Motor neuron (in vitro differentiated cells): ENCODE measurements at places on chromosomes 6 and 20.

DNA sequence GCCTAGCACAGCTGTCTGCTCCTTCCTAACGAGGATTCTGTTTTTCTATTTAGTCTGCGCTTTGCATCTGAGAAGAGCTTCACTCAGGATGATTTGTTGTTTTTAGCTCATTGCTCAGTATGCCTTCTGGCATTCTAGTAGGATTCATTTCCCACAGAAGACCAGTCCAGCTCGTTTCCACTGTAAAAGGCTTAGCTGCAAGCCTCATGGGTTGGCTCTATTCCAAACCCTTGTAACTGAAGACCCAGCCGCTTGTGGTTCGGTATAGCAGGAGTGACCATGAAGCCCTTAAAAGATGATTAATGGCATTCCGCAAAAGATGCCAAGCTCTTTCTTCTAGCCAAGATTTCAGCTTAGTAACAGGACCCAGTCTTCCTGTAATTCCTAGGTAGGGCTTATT lies 7.2 kb downstream of the ADGRF1 start:
- peak; percentile 90 for ATAC-seq

- no peak for ATAC-seq
These were observed 91.7 kb upstream of the KCNQ5 start for GRCh38 chr6:72530152-72530551.

DNA sequence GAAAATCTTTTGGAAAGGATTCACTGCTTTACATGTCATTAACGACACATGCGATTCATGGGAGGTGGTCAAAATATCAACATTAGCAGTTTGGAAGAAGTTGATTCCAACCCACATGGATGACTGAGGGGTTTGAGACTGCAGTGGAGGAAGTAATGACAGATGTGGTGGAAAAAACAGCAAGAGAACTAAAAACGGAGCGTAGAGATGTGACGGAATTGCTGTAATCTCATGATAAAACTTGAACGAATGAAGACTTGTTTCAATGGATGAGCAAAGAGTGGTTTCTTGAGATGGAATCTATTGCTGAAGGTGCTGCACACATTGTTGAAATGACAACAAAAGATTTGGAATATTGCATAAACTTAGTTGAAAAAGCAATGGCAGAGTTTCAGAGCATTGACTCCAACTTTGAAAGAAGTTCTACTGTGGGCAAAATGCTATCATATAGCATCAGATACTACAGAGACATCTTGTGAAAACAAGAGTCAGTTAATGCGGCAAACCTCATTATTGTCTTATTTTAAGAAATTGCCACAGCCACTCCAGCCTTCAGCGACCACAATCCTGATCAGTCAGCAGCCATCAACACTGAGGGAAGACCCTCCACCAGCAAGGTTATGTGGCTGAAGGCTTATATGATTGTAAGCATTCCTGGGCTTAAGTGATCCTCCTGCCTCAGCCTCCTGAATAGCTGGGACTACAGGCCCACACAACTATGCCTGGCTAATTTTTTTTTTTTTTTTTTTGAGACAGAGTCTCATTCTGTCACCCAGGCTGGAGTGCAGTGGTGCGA lies 19.2 kb downstream of the SRSF3 start:
- ATAC-seq, result no peak

DNA sequence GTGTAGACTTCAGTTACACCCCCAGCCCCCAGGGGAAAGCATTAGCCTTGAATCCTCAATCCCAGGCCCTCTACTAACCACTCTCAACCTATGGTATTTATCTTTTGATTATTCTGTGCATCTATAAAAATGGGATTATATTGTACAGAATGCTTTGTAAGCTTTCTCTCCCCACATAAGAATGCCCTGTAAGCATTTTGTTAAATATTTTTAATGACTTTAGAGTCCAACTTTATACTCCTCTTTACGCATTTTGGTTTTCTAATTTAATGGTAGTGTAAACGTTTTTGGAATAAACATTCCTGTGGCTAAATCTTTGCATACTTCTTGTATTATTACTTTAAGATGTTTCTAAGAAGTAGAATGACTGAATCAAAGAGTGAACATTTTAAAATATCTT lies 35.4 kb downstream of the FBXO9 start:
- no peak for ATAC-seq

DNA sequence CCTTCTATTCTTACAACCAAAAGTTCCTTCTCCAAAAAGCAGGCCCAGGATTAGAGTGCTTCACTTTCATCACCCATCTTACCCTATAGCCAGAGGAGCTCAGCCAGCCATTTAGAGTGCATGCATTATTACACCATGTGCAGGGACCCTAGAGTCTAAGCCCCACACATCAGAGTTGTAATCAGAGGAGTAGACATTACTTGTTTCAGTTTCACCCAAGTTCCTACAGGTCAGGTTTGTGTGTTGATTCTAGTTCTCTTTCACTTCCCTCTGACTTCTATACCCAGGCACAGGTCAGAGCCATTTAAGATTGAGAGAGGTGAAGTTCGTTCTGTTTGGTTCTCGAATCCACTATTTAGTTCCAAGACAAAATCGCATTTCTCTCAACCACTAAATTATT lies 16.3 kb upstream of the ARFGEF3 start:
- no peak for ATAC-seq

DNA sequence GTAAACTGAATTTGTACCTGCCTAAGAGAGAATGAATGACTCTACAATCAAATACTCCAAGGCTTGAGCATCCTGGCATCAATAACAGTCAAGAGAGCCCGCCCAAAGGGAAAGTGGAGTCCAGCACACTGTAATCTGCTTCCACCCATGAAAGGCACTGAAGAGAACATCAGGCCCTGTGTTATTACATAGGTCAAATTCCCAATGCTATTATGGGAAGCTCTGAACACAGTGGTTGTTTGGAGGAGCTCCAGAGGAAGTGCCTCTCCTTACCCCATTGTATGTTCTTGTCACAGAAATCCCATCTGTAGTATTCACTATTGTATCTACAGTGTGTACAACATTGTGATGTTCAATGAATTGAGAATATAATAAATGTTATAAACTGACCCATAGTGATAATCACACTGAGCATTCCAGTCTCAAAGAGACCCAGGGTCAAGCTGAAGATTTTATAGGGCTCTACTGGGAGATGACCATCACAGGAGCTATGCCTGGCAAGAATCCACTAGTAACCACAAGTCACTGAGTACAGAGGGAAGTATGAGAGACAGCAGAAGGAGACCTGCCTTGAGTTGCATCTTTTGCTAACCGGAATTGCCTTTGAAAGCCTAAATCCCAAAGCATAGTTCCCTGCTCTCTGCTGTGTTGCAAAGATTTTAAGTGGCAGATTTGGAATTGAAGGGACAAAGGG lies 446.7 kb downstream of the GJA1 start:
- no peak for ATAC-seq

GRCh38 chr6:75429061-75429703 lies 64.4 kb downstream of the FILIP1 start:
- ATAC-seq, result no peak

- peak; percentile 4 for ATAC-seq
These were observed 105.6 kb upstream of the CLDN20 start for GRCh38 chr6:155158030-155158843.

- ATAC-seq, result peak; percentile 98
These were observed 5.6 kb upstream of the ADGRF1 start for GRCh38 chr6:47047479-47048407.

GRCh38 chr20:10675450-10675848 lies 1.6 kb upstream of the JAG1 start:
- ATAC-seq, result no peak

DNA sequence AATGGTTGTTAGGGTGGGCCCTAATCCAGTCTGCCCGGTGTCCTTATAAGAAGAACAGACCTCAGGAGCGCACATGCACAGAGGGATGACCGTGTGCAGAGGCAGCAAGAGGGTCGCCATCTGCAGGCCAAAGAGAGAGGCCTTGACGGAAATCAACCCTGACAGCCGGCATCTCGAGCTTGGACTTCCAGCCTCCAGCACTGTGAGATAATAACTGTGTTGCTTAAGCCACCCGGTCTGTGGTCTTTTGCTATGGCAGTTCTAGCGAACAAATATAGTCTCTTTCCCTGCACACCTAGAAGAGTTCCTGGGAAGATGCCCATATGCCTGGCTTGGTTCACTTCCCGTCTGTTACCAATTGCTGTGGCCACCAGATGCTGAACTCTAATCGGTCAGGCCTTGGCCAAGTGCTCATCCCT lies 35.3 kb upstream of the PTGIS start:
- peak; percentile 53 for ATAC-seq

- ATAC-seq, result no peak
These were observed 76.9 kb downstream of the NCOA3 start for GRCh38 chr20:47578543-47578942.

DNA sequence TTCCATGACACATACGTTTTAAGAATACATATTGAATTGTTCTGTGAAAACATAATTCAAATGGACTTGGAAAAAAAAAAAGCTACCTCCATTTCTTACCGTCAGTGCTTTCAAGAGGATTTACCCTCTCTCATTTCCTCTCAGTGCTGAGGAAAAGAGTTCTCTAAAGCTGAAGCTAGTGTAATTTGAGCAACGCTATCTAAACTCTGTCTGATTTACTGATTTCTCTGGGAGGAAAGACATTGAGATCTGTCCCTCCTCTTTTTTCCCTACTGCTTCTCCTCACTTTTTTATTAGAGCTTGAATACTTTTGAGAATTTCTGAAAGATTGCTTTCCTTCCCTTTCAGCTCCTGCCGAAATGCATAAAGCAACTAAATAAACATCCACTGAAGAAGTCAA lies 41.2 kb upstream of the GRIK2 start:
- ATAC-seq, result no peak

DNA sequence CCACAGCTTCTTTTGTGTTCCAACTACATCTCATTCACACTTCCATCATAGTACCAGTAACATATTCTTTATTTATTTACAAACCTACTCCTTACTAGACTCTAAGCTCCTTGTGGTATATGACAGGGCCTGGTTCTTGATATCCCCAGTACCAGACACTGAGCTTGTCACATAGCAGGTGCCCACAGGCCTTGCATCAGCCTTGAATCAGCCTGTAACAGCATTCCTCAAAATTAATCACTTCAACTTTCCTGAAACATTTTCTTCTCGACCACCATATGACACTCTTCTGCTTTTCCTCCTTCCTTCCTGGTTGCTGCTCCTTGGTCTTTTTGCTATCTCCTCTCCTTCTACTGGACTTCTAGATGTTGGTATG lies 24.7 kb upstream of the SRPK1 start:
- ATAC-seq, result no peak

DNA sequence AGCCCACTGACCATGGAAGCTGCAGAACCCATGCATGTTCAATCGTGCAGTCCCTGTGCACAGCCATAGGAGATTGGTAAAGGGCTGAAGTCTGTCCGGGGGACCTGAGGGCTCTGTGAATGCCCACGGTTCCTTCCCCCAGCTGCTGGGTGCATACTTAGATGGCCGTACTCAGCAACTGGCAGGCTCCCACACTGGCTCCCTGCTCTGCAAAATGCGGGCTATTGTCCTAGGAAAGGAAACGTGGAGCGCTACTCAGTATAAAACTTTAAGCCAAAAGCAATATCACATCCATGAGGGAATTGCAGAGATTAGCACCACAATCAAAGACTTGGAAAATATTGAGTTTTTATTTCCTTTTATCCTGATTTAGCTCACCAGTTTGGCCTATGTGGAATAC lies 202.0 kb downstream of the WDR27 start:
- no peak for ATAC-seq

DNA sequence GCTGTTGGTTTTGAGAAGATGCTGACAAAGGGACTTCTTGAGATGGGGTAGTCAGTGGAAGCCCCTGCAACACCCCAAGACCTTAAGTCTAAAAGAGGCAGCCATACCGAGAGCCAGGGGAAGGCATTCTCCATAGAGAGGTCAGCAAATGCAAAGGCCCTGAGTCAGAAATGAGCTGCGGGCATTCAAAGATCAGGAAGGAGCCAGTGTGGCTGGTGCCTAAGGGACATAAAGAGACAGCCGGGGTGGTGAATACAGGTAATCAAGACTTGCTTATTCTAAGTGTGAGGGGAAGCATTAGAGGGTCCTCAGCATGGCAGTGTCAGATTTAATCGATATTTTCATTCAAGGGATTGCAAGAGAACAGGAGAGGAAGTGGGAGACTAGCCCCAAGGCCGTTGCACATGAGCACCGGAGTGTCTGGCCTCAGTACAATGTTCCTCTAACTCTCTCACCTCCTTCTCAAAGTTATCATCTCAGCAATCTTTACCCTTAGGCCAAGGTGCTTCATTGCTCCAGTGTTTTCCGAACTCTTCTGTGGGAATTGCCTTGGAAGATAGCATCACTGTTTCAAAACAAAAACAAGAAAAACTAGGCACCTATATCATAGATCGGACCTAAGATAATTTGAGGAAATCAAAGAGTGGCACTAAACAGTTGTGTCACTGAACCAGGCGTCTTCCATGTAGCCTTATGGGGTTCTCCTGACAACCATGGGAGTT lies 173.2 kb downstream of the DOK5 start:
- ATAC-seq, result no peak

DNA sequence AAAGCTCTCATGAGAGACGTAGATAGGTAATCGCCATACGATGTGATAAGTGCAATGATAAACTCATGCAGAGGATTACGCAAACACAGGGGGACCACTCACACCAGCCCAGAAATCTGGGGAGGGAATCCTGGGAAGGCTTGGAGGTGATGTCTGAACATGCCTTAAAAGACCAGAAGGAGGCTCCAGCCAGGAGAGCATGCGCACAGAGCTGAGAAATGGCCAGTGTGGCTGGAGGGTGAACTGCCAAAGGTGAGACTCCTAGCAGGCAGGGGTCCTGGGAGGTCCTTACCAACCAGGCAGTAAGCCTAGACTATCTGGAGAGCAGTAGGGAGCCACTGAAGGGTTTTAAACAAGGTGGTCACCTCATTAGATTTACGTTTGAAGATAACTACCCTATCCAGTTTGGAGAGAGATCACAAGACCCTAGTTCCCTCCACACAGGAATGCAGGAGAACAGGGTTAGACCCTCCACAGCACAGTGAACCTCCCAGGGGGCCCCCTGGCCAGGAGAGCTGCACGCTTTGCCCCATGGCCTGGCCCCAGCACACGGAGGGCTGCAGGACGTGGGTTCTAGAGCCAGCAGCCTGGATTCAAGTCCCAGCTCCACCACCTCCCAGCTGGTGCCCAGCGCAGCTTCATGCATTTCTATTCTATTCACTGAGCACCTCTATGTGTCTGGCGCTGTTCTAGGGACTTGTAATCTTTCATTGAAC lies 13.1 kb downstream of the MDFI start:
- ATAC-seq, result no peak

DNA sequence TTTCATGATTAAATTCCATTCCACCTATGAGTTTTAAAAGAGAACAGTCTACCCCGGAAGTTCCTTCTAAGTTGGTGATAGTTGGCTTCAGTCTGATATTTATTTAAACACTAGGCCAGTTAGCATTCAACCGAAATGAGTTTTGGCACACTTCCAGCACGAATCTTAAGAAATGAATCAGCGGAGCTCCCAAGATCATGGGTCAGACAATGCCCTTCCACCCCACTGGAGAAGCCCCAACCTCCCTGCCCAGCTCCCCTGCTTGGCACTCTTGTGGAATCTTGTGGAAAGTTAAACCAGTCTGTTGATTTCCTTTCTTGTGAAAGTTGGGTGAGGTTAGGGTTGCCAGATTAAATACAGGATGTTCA lies 64.3 kb downstream of the MKKS start:
- ATAC-seq, result no peak

- ATAC-seq, result no peak
These were observed 90.7 kb downstream of the ANKRD60 start for GRCh38 chr20:58137651-58138265.

GRCh38 chr6:57102976-57103375 lies 13.0 kb downstream of the ZNF451 start:
- no peak for ATAC-seq

- peak; percentile 6 for ATAC-seq
These were observed 56.3 kb upstream of the CD93 start for GRCh38 chr20:23142162-23143050.
